ENCODE measurements at places on chromosomes 5 and 9. TPM values are rescaled to one million over a fixed set of nuclear protein-coding genes. Genes with fewer than 3 reads are reported as not detected.

DNA sequence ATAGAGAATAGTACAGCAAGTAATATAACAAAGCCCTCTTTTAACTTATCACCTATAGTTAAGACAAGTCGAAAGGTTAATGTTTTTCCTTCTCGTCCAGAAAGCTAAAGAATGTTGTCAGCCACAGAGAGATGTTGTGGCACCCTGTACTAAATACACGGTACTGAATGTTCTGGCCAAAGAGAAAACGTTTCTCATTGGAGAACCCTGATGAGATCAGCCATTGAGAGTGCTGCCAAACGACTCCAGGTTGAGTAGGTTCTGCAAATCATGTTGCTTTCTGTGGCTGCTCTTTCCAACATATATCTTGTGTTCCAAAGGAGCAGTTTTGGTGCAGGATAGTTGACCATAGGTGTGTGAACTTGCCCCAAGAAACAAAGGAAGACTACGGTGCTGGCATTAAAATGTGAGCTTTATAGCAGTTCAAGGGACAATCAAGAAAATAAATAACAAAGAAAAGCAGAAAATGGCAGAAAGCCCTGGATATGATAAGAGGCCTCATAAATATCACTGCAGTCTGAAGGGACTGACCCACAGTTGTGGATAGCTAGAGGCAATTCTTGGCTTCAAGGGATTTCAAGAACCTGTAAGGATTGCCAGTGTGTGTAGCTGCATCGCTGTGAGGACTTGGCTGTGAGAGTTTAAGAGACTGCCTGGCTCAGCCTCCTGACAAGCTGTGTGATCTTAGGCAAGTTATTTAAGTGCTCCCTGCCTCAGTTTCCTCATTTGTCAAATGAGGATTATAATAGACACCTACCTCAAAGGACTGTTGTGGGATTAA is 102.7 kb downstream of the ARHGEF28 start:
- H3K27me3 ChIP-seq: peaks cover 15% of the 10 kb centered on the region
- no peaks in the 10 kb centered on the region for H3K4me1 ChIP-seq
- DNase-seq: no peak
- H3K36me3 ChIP-seq: no peaks in the 10 kb centered on the region
- H3K27ac ChIP-seq: no peak overlapping the region
- H3K4me3 ChIP-seq: no peak overlapping the region

- peaks cover 5% of the 10 kb centered on the region for H3K27me3 ChIP-seq
- no peaks in the 10 kb centered on the region for H3K36me3 ChIP-seq
- DNase-seq: no peak
- H3K27ac ChIP-seq: no peak overlapping the region
- H3K4me1 ChIP-seq: no peaks in the 10 kb centered on the region
Measured at GRCh38 chr9:129720181-129720864, 32.5 kb downstream of the PTGES start.

GRCh38 chr9:76817489-76817888 is 53.3 kb downstream of the PCA3 start:
- no peaks in the 10 kb centered on the region for H3K4me1 ChIP-seq
- no peak for DNase-seq
- H3K36me3 ChIP-seq: no peaks in the 10 kb centered on the region
- peaks cover 4% of the 10 kb centered on the region for H3K27me3 ChIP-seq
- H3K27ac ChIP-seq: no peak overlapping the region

DNA sequence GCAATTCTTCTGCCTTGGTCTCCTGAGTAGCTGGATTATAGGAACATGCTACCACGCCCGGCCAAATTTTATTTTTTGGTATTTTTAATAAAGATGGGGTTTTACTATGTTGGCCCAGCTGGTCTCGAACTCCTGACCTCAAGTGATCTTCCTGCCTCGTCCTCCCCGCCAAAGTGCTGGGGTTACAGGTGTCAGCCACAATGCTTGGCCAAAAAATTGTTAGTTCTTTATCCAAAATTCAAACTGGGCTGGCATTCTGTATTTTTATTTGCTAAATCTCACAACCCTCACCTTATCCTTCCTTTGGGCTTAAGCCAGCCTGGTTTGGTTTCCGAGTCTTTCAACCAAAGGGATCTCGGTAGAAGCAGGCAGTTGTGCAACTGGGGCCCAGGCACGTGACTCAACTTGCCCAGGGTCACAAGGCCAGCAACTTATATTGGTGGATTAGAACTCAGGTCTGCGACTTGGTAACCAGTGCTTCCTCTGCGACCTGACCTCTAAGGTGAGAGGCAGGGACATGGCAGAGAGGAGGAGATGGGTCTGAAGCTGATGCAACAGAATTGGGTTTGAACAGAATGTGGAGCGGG is 26.5 kb upstream of the BOD1 start:
- H3K36me3 ChIP-seq: no peaks in the 10 kb centered on the region
- H3K4me1 ChIP-seq: no peaks in the 10 kb centered on the region
- no peaks in the 10 kb centered on the region for H3K27me3 ChIP-seq
- no peak for DNase-seq
- no peak overlapping the region for H3K4me3 ChIP-seq
- no peak overlapping the region for H3K27ac ChIP-seq

DNA sequence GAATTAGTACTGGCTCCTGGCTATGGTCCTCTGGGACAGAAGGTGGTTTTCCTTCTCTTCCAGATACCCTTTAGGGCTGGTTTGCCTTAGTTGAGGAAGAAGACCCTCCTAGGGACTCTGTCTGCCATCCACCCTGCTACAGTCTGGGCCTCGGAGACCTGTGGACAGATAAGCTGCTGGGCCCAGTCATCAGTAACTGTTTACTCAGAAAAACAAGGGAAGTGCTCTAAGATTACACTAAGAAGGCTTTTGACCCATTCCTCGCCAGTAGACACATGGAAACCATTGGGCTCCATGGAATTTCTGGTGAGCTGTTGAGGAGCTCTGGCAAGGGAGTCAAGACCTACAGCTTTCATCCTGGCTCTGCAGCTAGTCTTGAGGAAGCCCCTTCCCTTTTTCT is 31.2 kb downstream of the LARP1 start:
- H3K36me3 ChIP-seq: peaks cover 17% of the 10 kb centered on the region
- no peak overlapping the region for H3K4me3 ChIP-seq
- H3K27me3 ChIP-seq: no peaks in the 10 kb centered on the region
- DNase-seq: no peak

DNA sequence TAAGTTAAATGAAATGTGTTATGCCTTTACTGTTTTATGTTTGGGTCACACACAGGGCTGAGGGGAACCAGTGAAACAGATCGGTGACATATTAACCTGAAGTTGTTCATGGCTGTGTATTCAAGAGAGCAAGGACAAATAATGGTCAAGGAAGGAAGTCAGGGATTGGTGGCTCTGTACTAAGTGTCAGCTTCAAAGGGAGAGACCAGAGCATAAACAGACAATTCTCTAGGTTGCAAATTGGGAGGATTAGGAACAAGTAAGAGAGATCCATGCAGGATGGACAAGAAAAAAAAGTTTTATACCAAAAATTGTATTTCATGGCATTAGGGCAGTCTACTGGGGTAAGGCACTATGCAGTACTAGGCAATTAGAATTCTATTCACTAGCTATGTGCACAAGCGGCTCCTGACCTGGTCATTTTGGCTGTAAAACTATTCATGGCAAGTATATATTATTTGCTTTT is 156.3 kb downstream of the PLPPR1 start:
- no peak overlapping the region for H3K27ac ChIP-seq
- H3K4me3 ChIP-seq: no peak overlapping the region
- no peaks in the 10 kb centered on the region for H3K4me1 ChIP-seq
- DNase-seq: no peak
- no peaks in the 10 kb centered on the region for H3K27me3 ChIP-seq
- no peaks in the 10 kb centered on the region for H3K36me3 ChIP-seq

- H3K4me3 ChIP-seq: no peak overlapping the region
- peaks cover 12% of the 10 kb centered on the region for H3K4me1 ChIP-seq
- H3K27ac ChIP-seq: no peak overlapping the region
Measured at GRCh38 chr5:176440927-176441706, 7.1 kb upstream of the FAF2 start.

GRCh38 chr9:114902786-114903524 is 27.4 kb downstream of the TNFSF8 start:
- H3K4me3 ChIP-seq: peak overlapping the region; percentile 75
- peaks cover 19% of the 10 kb centered on the region for H3K4me1 ChIP-seq
- no peaks in the 10 kb centered on the region for H3K27me3 ChIP-seq
- peaks cover 18% of the 10 kb centered on the region for H3K36me3 ChIP-seq

DNA sequence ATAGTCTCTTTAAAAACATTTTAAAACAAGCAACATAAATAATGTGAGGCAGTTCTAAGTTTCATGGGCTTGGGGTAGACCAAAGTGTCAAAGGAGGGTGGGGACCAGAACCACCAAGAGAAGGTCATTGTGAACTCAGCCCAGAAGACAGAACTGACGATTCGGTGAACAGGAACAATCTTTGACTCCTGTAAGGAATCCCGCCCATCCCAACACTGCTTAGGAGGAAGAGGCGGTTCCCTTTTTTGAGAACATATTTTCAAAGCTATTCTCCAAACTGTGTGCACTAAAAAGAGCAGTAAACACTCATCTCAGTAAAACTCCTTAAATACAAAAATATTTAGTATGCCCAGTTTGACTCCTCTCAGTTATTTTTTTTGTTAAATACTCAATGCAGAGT is 176.5 kb upstream of the TLE4 start:
- no peak overlapping the region for H3K27ac ChIP-seq
- H3K36me3 ChIP-seq: no peaks in the 10 kb centered on the region
- H3K27me3 ChIP-seq: no peaks in the 10 kb centered on the region
- DNase-seq: no peak
- no peak overlapping the region for H3K4me3 ChIP-seq

ZNG1F gene
- total RNA-seq: 13.3 TPM

SPATA31D4 gene
- total RNA-seq: not detected

LECT2 gene
- not detected for total RNA-seq

PCDHA13 gene
- total RNA-seq: not detected

RPS14 gene
- 2,478 TPM for total RNA-seq

All from activated CD4-positive, alpha-beta T cell treated with anti-CD3 and anti-CD28 coated beads, Interleukin-2, amount 10 ng/mL, durations not matched to agents 7 days and 5 days (primary cell).